ENCODE measurements at places on chromosomes 6 and 20. TPM values are rescaled to one million over a fixed set of nuclear protein-coding genes. Genes with fewer than 3 reads are reported as not detected.

The SLPI gene
- 2.4 TPM for total RNA-seq

The SLC17A9 gene
- 11.1 TPM for total RNA-seq

The RGS19 gene
- 31.5 TPM for total RNA-seq

The LY6G5B gene
- 1.2 TPM for total RNA-seq

All from umbilical cord (tissue), 2 donors.